Activated CD8-positive, alpha-beta memory T cell treated with anti-CD3 and anti-CD28 coated beads, Interleukin-2, amount 50 U/mL, for 4 hours (primary cell): ENCODE measurements at places on chromosomes 12 and 14.

DNA sequence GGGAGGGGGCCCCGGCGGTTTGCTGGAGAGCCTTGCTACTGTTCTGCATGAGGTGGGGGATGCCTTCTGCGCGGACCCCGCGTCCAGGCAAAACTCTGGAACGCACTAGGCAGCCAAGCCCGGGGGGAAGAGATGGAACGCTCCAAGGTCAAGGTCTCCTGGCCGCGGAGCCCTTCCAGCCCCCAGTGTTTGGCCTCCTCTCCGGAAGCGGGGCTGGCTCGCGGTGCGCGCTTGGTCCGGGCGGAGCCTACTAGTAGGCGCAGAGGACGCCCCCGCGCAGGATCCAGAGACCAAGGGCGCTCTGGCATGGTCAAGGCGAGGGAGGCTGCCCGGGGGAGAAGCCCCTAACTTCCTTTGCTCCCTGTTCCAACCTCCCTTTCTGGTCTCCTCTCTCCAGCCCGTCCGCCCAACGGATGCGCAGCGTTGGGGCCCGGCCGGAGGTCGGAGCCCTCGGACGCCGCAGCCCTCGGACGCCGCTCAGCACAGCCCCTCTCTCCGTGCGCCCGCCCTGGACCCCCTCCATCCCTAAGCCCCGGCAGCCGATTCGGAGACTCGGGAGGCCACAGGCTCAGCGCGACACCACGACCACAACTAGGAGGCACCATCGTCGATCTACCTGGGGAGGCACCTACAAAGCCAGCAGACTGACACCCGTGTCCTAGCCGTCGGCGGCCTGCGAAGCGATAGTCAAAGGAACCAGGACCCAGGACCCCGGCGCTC, 669 bp upstream of the KCNK13 start:
- no peak for DNase-seq

DNA sequence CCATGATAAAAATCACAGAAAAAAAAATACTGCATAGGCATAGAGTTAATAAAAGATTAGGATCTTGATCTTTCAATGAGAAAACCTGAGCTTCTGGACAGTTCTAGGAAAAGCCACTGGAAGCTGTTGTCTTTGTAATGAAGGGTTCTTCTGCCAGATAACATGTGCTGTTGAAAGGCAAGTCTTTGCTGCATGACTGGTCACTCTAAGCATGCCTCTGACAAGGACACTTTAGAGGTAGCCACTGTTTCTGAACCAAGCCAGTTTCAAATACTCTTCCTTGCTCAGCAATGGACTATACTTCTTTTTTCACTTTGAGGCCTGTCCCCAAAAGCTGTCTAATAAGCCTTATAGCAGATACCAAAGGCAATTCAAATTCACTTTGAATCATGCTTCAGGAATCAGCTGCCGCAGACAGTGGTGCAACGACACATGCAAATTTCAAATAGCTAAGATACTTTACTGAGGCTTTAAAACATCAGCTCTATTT, 70.2 kb downstream of the BTG1 start:
- no peak for DNase-seq

GRCh38 chr12:114294303-114294685, 111.7 kb downstream of the TBX5 start:
- DNase-seq = no peak

DNA sequence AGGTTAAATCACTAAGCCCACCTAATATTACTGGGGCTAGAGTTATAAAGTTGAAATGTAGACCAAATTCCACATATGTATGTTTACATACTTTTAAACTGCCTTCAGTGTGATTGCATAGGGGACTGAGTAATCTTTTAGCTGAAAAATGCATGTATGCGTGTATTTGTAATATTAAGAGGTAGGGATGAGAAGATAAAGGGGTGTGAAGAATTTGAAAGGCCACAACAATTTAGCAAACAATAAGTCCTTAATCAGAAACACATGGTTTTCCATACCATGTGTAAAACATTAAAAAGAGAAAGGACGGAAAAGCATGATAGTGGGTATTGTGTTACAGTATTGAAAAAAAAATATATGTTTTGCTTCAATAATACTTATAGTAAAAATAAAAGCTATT, 919.9 kb upstream of the FLRT2 start:
- DNase-seq = no peak
